Frontal cortex (tissue), 4 donors: ENCODE measurements at places on chromosomes 11 and 22. TPM values are rescaled to one million over a fixed set of nuclear protein-coding genes. Genes with fewer than 3 reads are reported as not detected.

Gene CCDC87
- total RNA-seq = 1.2 TPM

Gene PYGM
- total RNA-seq = 0.82 TPM

Gene REXO2
- total RNA-seq = 32.2 TPM

Gene C11orf91
- total RNA-seq = not detected

Gene EHBP1L1
- 8.6 TPM for total RNA-seq

Gene BDNF
- total RNA-seq = 12.6 TPM

Gene UCP3
- 0.82 TPM for total RNA-seq

Gene SHISAL1
- total RNA-seq = 20.8 TPM

Gene JHY
- total RNA-seq = 10.6 TPM

Gene SPDYC
- total RNA-seq = not detected

Gene LRRC74B
- under 0.01 TPM for total RNA-seq

Gene LMNTD2
- total RNA-seq = not detected

Gene RBX1
- 96.2 TPM for total RNA-seq

Gene MS4A15
- total RNA-seq = not detected

Gene SLC15A3
- 3.3 TPM for total RNA-seq

Gene CSNK2A3
- 2.0 TPM for total RNA-seq

Gene ME3
- 110 TPM for total RNA-seq

Gene OR51B2
- 0.41 TPM for total RNA-seq

Gene FXYD2
- 0.82 TPM for total RNA-seq

Gene INPP5J
- 2.0 TPM for total RNA-seq

Gene BMAL1
- 29.8 TPM for total RNA-seq

Gene CD3G
- total RNA-seq = not detected

Gene NTM
- 119 TPM for total RNA-seq

Gene CDC42BPG
- total RNA-seq = under 0.01 TPM

Gene MRGPRX4
- not detected for total RNA-seq

Gene NAALADL1
- 4.1 TPM for total RNA-seq

Gene OR4A16
- not detected for total RNA-seq

Gene OR6T1
- not detected for total RNA-seq

Gene JAML
- total RNA-seq = 0.82 TPM
